ENCODE measurements at places on chromosomes 6 and 20.

GRCh38 chr6:159959165-159959975, 9.5 kb upstream of the IGF2R start:
- DNase-seq, result no peak

GRCh38 chr6:25027221-25027916, 91.6 kb upstream of the RIPOR2 start:
- peak; percentile 42 for DNase-seq

- DNase-seq, result no peak
Measured at GRCh38 chr6:142241061-142241460, 60.7 kb upstream of the ADGRG6 start.

DNA sequence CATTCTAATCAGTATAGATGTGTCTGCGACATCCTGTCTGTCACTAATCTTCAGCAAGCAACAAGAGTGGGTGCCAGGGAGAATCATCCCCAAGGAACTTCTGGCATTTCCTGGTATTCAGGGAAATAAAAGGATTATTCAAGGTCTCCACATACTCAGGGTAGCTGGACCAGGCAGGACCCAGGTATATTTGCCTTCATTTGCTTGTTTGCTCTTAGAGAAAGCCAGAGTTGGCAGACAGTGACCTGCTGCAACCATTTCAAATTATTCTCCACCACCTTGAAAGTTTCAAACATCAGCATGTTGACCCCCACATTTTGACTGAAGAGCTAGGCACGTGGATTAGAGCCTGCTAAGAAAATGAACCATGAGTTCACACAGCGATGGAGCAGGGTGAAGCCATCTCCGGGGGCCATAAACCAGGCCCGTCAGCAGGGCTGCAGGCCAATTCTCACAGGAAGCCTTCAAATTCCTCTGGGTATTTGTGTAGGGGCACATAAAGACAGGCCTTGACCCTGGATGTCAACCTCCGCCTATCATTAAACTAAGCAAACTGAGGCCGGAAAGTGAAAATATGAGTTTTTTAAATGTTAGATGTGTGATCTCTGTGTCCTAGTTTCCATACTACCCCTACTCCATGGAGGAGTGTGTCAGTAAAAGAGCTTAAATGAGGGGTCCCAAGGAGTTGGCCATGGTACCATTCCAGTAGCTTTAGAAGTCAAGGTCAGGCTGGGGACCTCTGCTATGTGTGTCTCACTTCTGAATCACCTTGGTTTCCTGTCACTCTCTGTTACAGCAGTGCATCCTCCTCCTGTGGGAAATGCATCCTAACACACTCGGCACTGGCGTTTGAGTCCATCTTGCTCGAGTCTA, 32.9 kb downstream of the TRAM2 start:
- DNase-seq, result no peak

GRCh38 chr20:20712004-20712473, 405 bp downstream of the RALGAPA2 start:
- peak; percentile 56 for DNase-seq

DNA sequence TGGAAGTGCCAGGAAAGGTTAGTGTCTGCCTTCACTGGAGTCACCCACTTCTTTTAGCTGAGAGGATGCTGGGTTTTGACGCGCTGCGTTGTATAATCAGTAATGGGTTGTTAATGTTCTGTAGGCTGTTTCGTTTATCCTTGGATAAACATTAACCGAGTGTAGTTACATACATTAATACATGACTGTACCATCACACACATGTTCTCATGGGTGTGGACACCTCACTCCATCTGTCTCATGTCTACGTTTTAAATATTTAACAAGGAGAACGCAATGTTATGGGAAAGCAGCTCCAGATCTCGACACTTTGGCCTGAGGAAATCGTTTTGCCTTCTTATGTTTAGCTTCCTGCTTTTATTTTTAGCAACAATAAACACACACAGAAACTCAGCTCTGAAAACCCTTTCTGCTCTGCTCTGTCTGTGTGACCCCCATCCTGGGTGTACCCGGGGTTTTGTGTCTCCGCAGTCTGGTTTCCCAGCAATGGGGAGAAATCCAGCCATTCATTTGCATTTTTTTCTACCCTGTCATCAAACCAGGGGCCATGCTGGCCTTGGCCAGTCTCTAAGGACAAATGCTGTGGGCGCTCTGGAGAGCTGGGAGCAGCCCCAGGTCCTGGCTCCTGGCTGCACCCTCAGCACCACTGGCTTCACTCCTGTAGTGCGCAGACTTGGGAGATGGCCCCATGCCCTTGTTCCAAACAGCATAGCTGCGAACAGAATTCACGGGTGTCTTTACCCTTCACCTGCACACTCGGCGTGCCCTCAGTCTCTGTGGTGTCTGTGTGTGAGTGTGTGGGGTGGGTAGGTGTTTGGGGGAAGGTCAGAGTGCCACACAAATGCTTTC, 110.8 kb downstream of the ERMARD start:
- peak; percentile 40 for DNase-seq

Data from ureter (tissue), 1 donor.